NCI-H526 (cell line): ENCODE measurements at places on chromosomes 1 and 21.
A peak's percentile ranks its signal among the peaks of the same experiment; 100 is the strongest.

DNA sequence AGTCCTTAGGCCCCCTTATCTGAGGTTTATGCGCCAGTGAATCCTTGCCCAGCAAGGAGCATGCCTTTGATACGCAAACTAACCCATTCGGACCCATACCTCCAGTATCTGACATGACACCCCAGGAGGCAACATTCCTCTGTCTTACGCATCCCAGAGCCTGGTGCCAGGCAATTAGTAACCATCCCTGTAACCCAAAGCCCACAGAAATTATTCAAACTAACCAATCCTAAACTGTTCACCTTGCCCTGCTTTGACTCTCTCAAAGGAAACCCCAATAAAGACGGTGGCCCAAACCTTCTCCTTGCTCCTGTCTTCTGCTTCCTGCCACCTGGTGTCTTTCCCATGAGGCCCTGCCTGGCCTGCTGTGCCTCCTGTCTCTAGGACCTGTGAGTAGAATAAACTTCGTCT lies 36.4 kb downstream of the ZNF496 start:
- no peak for DNase-seq

GRCh38 chr1:231192620-231193163 lies 30.8 kb downstream of the TRIM67 start:
- no peak for DNase-seq

GRCh38 chr1:156233426-156234127 lies 8.4 kb upstream of the BGLAP start:
- no peak for DNase-seq

DNA sequence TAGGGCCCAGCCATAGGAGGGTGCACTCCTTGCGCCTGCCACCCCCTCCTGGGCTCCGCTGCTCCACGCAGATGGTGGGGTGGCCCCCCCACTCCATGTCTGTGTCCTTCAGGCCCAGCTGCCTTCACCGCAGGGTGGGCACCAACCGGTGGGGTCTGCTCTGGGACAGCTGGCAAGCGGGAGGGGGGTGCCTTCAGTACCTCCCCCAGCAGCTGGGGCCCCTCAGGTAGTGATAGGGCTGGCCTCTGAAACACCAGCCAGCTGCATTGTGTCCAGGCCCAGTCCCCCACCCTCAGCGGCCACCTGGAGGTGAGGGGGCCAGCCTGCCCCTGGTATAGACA lies 360 bp downstream of the GJC2 start:
- no peak for DNase-seq

GRCh38 chr1:229641306-229641705 lies 15.3 kb downstream of the URB2 start:
- no peak for DNase-seq

DNA sequence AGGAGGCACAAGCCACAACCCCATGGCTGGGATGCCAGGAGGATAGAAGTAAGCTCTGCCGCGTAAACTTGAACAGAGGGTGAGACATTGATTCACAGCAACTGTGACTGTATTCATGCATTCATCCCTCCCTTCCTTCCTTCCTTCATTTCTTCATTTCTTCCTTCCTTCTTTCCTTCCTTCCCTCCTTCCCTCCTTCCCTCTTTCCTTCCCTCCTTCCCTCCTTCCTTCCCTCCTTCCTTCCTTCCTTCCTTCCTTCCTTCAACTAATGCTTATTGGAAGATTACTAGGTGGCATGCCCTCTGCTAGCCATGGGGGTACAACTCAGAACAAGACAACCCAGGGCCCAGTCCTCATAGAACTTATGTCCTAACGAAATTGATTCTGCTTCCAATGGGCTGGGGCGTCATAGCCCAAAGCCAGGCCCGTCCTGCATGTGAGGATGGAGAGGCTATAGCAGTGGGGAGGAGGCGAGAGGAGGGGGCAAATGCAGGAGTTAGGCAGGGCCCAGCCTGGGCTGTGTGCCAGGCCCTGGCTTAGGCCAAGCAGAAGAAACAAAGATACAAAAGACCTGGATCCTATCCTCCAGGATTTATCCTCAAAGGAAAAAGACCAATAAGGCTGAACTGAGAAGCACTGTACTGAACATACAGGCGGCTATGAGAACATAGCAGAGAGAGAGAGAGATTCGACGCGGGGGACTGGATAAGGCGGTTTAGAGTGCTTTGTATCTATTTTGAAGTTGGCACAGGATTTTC lies 24.4 kb upstream of the PAXBP1 start:
- no peak for DNase-seq

DNA sequence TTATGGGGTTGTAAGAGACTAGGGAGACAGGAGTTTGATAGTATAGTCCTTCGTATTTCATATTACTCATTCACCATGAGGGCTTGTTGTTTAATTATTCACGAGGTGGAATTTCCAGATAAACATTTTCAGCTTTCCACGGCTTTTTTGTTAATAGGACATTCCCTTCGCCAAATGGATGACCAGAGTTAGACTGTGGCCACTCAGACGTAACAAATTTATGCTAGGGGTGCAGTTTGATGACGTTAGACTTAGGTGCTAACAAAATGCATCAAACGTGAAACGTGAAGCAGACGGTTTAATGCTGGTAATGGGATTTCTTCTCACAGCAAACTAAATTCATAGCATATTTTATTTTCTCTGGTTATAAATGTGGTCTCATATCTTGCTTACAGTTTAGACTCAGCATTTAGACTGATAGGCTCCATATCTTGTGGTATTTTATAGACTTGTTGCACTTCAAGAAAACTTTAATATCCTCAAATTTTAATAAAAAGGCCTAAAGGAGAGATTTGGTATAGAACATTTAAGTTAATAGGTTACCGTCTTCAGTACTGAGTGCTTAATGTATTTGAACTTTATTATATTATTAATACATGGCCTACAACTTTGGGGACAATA lies 2.3 kb downstream of the DHX9 start:
- peak; percentile 73 for DNase-seq

DNA sequence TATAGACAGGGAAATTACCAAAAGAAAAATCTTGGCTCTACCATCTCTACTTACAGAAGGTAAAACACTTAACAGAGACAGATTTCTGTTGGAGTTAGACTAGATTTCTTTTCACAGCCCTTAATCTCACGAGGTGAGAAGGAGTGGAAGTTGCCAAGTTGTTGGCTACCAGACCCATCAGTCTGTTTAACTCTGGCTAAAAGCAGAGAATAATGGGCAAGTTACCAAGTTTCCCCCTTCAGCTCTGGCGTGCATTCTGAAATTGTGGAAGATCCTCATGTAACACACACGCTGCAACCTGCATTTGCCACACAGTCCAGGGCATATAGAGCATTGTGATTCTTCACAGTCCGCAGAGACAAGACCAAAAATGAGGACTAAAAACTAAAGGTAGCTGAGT lies 49.3 kb downstream of the STX6 start:
- DNase-seq, result no peak

DNA sequence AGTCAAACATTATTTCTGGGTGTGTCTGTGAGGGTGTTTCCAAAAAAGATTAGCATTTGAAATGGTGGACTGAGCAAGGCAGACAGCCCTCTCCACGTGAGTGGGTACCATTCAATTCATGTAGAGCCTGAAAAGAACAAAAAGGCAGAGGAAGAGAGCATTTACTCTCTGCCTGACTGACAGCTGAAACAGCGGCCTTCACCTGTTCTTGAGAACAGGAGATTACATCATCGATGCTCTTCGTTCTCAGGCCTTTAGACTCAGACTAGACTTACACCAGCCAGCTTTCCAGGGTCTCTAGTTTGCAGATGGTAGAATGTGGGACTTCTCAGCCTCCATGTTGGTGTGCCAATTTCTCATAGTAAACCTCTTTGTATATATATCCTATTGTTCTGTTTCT lies 302.3 kb downstream of the BACH1 start:
- no peak for DNase-seq

DNA sequence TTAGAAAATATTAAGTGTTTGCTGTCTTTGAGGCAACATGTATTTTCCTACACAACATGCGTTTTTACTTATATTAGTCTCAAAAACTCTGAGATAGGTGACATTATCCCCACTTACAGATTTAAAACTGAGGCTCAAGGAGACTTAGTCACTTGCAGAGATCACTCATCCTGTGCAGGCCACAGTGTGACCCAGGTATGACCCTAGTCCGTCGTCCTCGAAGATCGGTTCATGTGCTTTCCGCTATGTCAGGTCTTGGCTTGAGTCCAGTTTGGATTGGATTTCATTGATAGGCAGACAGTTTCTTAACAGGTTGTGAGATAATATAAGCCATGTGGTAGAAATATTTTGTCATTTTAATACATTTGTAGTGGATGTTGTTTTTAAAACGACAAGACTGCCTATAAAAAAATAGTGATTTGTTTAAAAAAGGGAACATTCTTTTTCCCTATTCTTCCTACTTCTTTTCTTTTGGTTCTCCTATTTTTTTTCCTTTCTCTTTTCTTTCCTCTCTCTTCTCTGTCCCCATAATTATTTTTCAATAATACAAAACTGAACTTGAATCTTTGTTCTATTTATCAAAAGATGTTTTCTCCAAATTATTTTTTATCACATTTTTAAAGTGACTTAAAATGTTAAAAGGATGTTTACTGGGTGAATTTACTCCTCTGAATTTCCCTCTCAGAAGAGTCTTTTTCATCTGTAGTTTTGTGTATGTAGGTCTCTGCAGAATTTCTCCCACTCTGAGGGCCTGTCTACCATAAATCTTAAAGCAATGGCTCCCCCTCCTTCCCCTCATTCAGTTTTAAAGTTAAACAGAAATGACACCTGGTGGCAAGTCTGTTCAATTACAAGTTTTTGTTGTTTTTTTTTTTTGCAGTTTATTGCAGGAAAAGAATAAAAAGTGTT lies 81.8 kb downstream of the PHTF1 start:
- DNase-seq, result peak; percentile 80

GRCh38 chr1:36643371-36644270 lies 160.9 kb upstream of the CSF3R start:
- DNase-seq, result no peak

DNA sequence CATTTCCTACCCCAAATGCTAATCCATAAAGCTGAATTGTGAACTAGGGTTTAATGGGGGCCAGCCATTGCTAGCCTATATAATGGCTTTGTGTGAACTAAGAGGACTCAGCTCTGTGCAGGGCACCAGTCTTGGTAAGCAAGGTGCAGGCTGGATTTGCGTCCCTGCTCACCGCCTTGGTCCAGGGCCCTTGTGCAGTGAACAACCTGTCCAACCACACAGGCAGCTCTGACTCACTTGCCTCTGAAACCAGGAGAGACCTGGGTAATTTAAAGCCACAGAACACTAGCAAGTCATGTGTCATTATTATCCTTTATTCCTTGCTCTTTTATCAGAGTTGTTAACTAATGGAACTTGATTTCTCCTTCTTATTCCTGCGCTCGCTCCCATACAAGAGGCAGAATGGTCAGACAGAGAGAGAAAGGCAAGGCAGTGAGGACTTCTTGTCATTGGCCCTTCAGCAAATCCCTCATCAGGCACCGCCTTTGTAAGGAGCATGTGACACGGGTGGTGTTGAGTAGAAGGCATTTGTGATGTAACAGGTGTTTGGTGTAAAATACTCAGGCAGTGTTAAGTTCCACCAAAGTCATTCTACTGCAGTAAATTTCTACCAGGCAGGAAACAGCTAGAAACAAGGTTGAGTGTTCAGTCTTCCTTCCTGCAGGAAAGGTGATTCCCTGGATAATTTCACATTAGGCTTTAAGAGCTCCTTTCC lies 67.3 kb upstream of the OLIG2 start:
- no peak for DNase-seq
